Stimulated activated CD8-positive, alpha-beta memory T cell treated with anti-CD3 and anti-CD28 coated beads, Interleukin-4, amount 100 ng/mL, for 1 hour (primary cell): ENCODE measurements at places on chromosomes 11 and 22.

- DNase-seq = no peak
Observed at GRCh38 chr11:126165311-126165720, 46.1 kb downstream of the RPUSD4 start.

- DNase-seq = no peak
Observed at GRCh38 chr22:48346911-48347310, 1480.8 kb downstream of the BRD1 start.

GRCh38 chr22:19970479-19971275 lies 29.1 kb upstream of the TXNRD2 start:
- peak; percentile 59 for DNase-seq

- DNase-seq = no peak
Observed at GRCh38 chr11:47378010-47378835, at the start of gene SPI1. SPI1 (minus strand) TSS chr11:47378547; CDS start chr11:47378353, 194 bp downstream.

DNA sequence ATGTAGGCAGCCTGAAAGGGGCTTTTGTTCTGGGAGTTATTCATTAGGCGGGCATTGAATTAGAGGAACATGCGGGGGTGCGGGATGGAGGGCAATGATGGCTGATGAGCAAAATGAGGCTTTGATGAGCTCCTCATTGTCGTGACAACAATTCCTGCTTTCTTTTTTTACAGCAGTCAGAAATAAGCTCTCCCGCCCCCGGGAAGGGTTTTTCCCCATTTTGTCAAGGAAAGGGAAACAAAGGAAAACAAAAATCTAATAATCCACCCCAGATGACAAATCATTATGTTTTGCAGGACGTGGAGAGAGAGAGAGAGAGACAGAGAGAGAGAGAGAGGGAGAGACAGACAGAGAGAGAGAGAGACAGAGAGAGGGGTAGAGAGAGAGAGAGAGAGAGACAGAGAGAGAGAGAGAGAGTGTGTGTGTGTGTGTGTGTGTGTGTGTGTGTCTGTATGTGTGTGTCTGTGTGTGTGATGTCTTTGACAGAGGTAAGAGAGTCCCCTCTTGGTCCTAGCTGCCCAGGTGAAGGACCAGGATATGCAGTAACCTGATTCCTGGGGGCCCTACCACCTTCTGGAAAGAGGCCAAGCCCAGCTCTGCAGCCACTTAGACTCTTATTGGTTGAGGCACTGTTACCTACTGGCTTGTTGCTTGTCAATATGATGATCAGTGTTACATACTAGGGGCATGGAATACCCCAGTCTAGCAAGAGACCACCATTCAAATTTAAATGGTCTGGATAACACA lies 46.7 kb upstream of the PARVA start:
- DNase-seq = no peak

GRCh38 chr11:7021318-7021717 lies 1.0 kb downstream of the NLRP14 start:
- no peak for DNase-seq

DNA sequence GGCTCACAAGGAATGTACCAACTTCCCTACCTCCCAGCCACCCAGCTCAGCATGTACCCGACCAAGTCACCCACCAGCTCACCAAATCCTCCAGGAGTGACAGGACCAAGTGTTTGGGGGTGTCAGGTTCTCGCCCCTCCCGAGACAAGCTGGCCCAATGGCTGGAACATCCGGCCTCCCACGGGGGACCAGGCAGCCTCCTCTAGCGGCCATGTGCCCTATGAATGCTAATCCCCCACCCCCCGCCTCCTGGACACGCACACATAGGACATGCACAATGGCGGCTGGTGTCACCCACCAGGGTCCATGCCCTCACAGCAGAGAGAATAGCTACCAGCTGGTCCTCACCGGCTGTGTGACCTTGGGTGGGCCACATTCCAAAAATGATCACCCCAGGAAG lies 151.0 kb downstream of the MN1 start:
- no peak for DNase-seq

DNA sequence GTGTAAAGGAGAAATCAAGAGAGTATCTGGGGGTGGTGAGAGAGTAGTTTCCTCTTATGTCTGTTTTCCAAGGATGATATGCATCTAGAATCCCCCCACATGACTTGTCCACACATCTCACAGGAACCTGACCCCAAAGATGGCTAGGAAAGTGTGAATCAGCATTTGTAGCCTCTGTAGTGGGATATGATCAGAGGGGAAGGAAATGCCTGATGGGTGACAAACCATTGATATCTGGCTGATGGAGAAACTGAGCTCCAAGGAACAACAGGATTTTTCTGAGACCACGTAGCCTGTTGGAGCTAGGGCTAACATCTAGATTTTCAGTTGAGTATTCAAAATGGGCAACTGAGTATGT lies 369.4 kb downstream of the DDX10 start:
- no peak for DNase-seq

DNA sequence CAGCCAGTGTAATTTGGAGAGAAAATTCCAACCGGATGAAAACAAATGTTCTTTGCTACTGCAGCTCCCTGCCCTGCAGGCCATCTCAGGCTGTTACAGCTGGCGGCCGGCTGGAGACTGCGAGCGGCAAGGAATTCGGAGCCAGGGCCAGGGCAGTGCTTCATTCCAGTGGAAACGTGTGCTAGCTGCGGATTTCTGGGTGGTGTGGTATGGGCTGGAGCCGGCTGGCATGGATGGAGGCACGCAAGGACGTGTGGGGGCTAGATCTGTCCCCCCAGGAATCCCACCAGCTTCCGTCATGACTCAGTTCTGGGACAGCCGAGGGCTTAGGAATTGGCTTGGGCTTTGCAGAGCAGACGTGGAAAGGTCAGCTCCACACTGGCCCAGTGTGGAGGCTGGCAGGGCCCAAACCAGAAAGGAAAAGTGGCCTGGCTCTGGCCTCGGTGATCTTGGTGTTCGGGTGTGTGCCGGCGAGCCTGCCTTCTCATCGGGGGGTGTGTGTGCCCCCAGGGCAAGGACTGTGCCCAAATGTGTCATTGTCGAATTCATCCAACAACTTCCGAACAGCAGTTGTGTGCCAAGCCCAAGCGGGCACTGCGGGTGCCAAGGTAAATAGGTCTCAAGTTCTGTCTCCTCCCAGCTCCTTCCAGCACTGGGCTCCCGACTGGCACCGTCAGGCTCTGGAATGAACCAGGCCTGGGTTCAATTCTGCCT lies 48.1 kb upstream of the SHISAL1 start:
- no peak for DNase-seq

- DNase-seq = peak; percentile 73
Observed at GRCh38 chr22:36329254-36330078, 58.3 kb downstream of the MYH9 start.

GRCh38 chr11:79021601-79022000 lies 419.2 kb downstream of the TENM4 start:
- no peak for DNase-seq

- DNase-seq = no peak
Observed at GRCh38 chr11:73439002-73439843, 63.0 kb downstream of the RELT start.

DNA sequence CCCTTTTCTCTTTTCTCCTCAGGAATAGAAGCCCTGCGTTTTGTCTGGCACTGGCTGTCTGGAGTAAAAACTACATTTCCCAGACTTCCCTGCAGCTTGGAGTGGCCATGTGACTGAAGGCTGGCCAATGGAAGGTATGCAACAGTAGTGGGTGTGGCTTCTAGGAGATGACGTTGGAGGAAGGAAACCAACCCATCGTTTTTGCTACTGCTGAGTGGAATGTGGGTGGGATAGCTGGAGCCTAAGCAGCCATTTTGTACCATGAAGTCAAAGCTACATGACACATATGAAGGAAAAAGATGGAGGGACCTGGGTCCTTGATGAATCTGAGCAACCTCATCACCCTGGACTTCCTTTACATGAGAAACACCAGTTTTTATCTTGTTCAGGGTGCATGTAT lies 19.6 kb downstream of the FGF3 start:
- no peak for DNase-seq

- DNase-seq = no peak
Observed at GRCh38 chr11:35617687-35618496, at the start of gene FJX1. FJX1 (plus strand) TSS chr11:35618460; CDS start chr11:35618637, 177 bp downstream.

DNA sequence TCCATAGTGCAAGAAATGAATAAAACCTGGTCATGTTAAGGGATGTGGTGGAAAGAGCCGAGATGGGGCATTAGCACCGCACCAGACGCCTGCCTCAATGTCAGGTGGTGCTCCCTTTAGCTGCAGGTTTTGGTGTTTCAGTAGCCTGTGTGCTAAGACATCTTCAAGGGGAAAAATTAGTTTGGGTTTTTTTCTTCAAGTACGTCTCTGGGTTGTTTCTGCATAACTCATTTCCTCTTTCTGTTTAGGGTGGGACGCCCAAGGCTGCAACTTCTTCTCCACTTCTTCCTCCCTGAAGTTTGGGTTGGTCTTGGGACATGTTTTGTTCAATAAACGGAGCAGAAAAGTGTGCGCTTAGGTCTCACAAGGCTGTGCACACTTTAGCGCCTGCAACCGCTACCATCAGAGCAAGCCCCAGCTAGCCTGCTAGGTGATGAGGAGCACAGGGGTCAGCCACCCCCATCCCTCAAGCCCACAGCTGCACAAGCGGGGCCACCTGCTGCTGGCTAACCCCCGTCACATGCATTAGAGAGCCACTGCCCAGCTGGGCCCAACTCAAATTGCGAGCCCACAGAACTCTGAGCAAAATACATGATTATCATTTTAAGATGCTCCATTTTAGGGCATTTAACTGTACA lies 1495.7 kb downstream of the TBC1D22A start:
- DNase-seq = no peak

- DNase-seq = no peak
Observed at GRCh38 chr11:11965192-11965591, 43.2 kb downstream of the DKK3 start.

GRCh38 chr22:45335021-45335818 lies 25.5 kb downstream of the FAM118A start:
- DNase-seq = no peak

- no peak for DNase-seq
Observed at GRCh38 chr11:259413-259812, 18.8 kb upstream of the NLRP6 start.

DNA sequence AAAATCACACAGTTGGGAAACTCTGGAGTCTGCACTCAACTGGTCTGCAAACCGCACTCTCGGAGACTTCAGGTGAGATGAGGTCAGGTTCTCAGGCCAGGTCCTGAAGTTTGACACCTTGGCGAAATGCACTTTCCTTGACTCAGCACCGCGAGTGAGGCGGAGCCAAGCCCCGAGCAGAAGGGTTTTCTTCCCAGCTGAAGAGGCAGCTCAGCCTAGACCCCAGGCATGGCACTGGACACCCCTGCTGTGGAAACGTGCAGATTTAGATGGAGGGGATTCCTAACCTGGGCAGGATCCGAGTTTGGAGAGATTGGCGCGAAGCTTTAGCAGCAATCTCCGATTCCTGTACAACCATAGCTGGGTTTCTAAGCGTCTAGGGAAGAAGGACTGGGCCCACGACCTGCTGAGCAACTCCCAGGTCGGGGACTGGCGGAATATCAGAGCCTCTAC lies 835 bp upstream of the MYOD1 start:
- DNase-seq = no peak

GRCh38 chr11:128497776-128498095 lies 89.6 kb downstream of the ETS1 start:
- DNase-seq = no peak

DNA sequence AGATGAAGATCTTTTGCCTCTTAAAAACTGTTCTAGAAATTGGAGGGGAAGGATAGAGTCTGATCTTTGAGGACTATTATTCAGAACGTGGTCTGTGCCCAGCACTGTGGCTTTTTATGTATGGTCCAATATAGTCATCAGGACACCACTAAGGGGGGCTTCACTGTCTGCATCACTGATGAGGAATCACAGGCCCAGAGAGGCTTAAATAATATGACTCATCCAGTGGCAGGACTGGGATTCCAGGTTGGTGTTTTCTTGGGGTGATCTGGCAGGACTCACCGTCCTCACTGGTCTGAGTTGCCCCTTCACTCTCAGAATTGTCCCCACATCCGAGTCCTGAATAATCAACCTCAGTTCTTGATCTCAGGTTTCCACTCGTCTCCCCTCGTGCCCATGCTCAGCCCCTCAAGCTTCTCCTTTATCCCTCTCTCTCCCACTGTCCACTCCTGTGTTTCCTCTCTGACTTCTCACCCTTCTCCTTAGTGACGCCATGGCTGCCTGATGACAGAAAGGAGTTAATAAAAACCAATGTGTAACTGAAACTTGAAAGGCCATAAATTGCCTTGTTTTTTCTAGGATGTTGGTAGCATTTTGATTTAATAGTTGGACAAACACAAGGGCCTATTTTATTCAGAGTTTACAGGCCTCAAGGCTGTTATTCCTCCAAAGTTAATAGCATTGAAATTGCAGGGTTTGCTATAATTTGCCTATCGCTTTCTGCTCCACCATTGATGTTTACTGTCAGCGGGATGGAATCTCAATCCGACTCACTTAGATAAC lies 95.7 kb upstream of the NNMT start:
- no peak for DNase-seq

- DNase-seq = no peak
Observed at GRCh38 chr22:20305894-20306645, 13.8 kb downstream of the DGCR6L start.

- DNase-seq = no peak
Observed at GRCh38 chr11:92855607-92856405, 113.6 kb upstream of the MTNR1B start.

- no peak for DNase-seq
Observed at GRCh38 chr11:61955422-61956135, 5.4 kb downstream of the BEST1 start.

- no peak for DNase-seq
Observed at GRCh38 chr11:3735827-3736226, 61.5 kb downstream of the NUP98 start.

- no peak for DNase-seq
Observed at GRCh38 chr11:86765878-86766277, 34.5 kb upstream of the PRSS23 start.

- no peak for DNase-seq
Observed at GRCh38 chr22:23473901-23474300, 106.2 kb downstream of the IGLL1 start.

DNA sequence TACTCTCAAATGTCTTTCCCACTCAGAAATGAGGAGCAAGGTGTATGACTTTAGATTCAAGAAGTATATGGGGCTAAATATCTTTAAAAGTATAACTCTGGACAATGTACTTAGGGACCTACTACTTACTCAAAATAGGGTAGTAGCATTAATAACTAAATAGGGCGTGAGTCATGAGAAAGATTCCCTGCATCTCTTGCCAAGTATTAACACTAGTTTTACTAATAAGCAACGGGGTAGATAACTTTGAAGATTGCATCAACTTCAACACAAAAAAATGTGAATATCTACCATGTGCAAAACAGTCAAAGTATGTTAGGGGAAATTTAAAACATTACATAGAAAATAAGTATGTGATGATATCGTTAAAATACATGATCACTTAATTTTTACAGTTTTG lies 99.6 kb downstream of the PGR start:
- no peak for DNase-seq
